ENCODE measurements at places on chromosomes 5 and 9. TPM values are rescaled to one million over a fixed set of nuclear protein-coding genes. Genes with fewer than 3 reads are reported as not detected.
A peak's percentile ranks its signal among the peaks of the same experiment; 100 is the strongest.

DNA sequence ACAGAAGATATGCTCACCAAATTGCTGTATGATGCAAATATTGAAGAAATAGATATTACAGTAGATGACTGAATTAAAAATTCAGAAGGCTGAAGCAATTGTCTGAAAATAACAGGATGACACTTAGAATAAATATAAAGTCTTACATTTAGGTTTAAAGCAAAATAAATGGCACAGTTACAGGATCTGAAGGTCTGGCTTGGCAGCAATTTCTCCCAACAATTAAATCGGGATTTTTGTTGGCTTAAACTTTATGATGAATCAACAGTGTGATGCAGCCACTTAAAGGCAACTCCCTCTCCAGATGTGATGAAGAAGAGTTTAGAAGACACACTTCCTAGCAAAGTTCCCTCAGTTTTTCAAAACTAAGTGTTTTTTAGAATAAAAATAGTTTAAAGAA, 80.5 kb downstream of the NREP start:
- no peak for DNase-seq

GRCh38 chr9:133509179-133510083, 15.3 kb downstream of the MYMK start:
- DNase-seq = no peak

- peak; percentile 42 for DNase-seq
These were observed 31.0 kb downstream of the TNFAIP8 start for GRCh38 chr5:119386596-119387344.

- DNase-seq = no peak
These were observed 4.1 kb upstream of the CXXC5 start for GRCh38 chr5:139644001-139644456.

DNA sequence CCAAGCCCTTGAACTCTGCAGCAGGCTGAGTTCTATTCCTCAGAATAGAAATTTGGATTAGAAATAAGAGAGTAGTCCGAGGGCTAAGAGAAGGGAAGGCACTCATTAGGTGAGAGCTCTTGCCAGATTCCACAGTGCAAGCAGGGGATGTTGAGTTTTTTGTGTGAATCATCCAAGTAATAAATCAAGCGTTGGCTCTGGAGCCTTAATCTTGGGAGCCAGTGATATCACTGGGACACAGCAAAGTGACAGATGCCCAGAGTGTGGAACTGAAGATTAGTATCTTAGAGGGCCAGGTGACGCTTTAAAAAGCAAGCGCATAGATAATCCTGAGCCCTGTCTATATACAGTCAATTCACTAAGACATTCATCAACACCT, 60.3 kb downstream of the FOXD1 start:
- no peak for DNase-seq

DNA sequence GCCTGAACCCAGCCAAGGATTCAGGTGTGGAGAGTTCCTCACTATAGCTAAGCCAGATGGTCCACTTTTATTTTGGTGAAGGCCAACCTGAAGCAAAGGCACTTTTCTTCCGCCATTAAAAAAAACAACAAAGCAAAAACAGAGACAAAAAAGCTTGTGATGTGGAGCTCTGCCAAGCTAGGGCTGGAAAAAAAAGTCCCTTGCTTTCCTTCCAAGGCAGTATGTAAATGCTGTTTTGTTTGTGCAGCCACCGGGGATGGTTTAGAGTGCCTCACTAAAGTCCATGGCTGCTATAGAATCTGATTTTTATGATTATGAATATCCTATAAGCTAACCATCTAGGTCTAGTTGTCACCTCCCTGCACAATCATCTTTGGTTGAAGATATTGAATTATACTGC, 14.9 kb downstream of the MEGF10 start:
- no peak for DNase-seq

DNA sequence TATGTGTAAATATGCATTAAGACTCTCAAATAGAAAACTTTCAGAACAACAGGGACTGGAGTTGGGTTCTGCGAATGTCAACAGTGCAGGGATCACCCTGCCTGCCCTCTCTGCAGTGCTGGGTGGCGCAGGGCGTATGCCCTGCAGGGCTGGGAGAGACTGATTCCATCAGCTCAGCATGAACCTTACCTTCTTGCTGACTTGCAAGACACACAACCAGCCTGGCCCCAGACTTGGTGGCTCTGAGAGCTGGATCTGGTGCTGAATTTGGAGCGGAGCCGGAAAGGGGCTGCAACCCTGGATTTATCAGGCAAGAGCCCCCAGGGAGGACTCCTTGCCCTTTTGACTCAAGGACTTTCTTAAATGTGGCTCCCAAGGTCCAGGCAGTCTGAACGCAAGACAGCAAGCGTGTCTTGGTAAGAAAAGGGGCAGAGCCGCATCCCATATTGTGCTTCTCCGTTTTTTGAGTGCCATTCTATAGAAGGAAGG, 376.0 kb upstream of the IRX2 start:
- DNase-seq = no peak

- DNase-seq = no peak
These were observed 91.8 kb upstream of the TNC start for GRCh38 chr9:115209601-115210306.

DNA sequence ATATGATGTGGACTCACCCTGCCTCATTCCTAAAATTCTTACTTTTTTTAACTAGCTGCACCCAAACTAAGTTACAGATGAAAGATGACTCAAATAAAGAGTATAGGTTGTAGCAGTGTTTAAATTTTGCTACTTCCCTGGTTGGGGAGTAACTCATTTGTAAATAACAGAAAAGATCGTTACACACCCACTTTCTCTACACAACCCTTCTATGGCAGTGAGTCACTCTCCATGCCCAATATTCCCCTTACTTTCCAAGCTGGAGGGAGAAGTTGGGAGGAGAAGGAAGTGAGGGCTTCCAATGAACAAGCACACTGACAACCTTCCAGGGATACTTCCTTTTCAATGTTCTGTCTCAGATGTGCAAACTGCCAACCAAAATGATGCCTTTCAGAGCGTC, 1.9 kb downstream of the RASEF start:
- DNase-seq = no peak

DNA sequence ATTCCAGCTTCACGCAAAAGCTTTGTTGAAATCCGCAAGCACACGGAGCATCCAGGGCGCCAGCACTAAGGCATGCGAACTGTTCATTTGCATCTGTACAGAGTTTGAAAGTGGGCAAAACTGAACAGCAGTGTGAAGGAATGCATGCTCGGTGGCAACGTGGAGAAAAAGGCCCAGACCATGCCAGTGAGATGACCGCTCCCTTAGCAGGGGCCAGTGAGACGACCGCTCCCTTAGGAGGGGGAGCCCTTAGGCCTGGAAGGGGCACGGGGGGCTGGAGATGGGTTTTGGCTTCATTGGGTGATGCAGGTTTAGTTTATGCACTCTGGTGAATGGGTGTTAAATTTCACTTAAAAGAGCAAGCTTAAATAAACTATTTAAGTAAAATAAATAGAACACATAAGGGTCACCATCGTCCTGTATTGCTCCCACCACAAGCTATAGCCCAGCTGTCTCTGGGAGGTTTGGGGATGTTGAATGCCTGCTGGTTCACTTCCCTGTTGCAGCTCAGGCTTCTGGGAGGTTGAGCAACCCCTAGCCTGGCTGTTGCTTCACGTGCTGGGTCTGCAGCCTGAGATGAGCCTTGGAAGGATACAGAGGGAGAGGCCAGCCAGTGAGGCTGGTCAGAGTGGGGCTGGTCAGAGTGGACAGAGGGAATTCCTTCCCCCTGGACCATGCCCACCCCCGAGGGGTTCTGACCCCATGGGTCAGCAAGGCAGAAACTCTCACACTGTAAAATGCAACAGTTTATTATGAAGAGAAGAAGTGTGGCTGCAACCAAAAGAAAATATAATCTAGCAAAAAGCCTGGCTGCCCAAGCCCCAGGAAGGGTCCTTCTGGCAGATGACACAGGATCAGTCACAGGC, 4.6 kb upstream of the FCN1 start:
- DNase-seq = no peak

GRCh38 chr5:149002053-149002452, 60.8 kb downstream of the SH3TC2 start:
- peak; percentile 96 for DNase-seq

- DNase-seq = no peak
These were observed 336.4 kb upstream of the MPDZ start for GRCh38 chr9:13615660-13616490.

DNA sequence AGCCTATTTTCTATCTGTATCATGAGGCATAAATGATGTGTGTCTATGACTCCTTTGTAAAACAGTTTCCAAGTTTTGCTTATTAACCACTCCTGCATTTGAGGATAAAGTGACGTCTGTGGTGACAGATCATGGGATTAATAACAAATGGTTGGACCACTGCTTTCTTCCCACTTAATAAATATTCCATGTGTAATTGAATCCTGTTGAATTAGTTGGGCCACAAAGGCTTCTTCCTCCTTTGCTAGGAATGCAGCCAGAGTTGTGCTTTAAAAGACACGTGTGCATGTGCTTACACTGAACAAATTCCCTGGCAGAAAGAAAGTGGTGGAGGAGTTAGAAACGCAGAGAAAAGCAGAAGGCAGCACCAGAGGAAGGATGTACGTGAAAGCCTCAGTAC, 150.2 kb downstream of the ACTBL2 start:
- DNase-seq = no peak

DNA sequence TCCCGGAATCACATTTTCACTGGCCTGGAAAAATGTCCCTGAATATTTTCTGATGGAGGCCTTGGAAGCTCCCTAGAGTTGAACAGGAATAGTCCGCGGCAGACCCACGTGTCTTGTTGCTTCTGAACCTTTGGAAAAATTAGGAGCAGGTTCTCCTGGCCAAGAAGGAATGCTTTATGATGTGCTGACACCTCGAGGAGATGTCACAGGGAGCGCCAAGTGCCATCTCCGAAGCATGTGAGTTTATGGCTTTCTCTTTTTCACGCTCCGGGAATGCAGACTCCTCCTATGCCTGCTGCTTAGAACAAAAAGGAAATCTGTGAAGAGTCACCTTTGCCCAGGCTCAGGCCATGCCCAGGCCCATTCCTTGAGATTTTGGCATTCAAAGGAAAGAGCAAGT, 84.6 kb downstream of the BOD1 start:
- no peak for DNase-seq

DNA sequence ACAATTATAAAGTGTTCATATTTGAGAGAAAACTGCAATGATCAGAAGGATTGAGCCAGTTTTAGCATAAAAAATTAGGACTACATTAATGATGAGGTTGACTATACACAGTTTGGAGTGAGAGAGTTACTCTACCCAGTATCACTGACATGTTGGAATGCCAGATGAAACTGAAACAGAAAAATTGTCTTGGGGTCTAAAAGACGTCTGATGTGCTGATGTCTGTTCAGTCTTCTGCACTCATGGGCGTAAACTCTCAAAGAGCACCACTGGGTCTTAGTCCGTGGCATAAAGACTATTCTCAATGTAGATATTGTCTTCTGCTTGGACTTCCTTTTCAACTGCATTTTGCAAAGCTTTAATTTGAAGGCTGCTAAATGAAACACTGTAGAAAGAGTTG, 29.5 kb downstream of the HAVCR1 start:
- DNase-seq = no peak

GRCh38 chr5:146034127-146034526, 71.2 kb downstream of the PLAC8L1 start:
- no peak for DNase-seq

STPG3 gene
- total RNA-seq = not detected

ARID3C gene
- under 0.01 TPM for total RNA-seq

FAM153A gene
- total RNA-seq = not detected

ABCA2 gene
- total RNA-seq = 5.0 TPM

COL23A1 gene
- total RNA-seq = 0.40 TPM

RACK1 gene
- total RNA-seq = 5,265 TPM

RETREG1 gene
- total RNA-seq = under 0.01 TPM

LRRC14B gene
- not detected for total RNA-seq

SAXO1 gene
- not detected for total RNA-seq

IL31RA gene
- not detected for total RNA-seq

C9orf85 gene
- 12.4 TPM for total RNA-seq
